Hematopoietic multipotent progenitor cell (in vitro differentiated cells): ENCODE measurements at places on chromosomes 7 and 10. TPM values are rescaled to one million over a fixed set of nuclear protein-coding genes. Genes with fewer than 3 reads are reported as not detected.

Gene ZPBP
- total RNA-seq, result 0.81 TPM

Gene CYP26C1
- 0.54 TPM for total RNA-seq

Gene STRA8
- total RNA-seq, result not detected

- peak; percentile 59 for DNase-seq
Measured at GRCh38 chr10:104247513-104248146, 7.1 kb upstream of the GSTO1 start.

GRCh38 chr7:51255036-51255435 lies 61.6 kb downstream of the COBL start:
- no peak for DNase-seq

- no peak for DNase-seq
Measured at GRCh38 chr10:100114976-100115770, 33.5 kb upstream of the CPN1 start.
